ENCODE measurements at places on chromosomes 12 and 14. TPM values are rescaled to one million over a fixed set of nuclear protein-coding genes. Genes with fewer than 3 reads are reported as not detected.
A peak's percentile ranks its signal among the peaks of the same experiment; 100 is the strongest.

DNA sequence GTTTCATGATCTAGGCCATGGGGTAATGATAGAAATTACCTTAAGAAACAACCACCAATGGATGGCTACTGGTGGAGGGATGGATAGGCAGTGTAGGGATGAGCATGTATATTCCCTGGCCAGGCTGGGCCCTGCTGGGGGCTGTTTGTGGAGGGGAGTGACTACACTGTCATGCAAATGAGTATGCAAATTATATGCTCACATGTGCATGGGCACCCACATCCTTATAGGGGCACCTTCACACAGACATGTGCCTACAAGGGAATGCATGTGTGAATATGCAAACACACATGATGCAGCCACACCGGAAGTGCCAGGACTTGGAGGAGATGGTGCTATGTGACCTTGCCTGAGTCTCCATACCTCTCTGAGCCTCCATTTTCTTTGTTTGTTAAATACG is 39.7 kb upstream of the FAM222A start:
- no peak for DNase-seq

- peak; percentile 47 for DNase-seq
These were observed 132.3 kb downstream of the PAPOLA start for GRCh38 chr14:96634481-96634880.

DNA sequence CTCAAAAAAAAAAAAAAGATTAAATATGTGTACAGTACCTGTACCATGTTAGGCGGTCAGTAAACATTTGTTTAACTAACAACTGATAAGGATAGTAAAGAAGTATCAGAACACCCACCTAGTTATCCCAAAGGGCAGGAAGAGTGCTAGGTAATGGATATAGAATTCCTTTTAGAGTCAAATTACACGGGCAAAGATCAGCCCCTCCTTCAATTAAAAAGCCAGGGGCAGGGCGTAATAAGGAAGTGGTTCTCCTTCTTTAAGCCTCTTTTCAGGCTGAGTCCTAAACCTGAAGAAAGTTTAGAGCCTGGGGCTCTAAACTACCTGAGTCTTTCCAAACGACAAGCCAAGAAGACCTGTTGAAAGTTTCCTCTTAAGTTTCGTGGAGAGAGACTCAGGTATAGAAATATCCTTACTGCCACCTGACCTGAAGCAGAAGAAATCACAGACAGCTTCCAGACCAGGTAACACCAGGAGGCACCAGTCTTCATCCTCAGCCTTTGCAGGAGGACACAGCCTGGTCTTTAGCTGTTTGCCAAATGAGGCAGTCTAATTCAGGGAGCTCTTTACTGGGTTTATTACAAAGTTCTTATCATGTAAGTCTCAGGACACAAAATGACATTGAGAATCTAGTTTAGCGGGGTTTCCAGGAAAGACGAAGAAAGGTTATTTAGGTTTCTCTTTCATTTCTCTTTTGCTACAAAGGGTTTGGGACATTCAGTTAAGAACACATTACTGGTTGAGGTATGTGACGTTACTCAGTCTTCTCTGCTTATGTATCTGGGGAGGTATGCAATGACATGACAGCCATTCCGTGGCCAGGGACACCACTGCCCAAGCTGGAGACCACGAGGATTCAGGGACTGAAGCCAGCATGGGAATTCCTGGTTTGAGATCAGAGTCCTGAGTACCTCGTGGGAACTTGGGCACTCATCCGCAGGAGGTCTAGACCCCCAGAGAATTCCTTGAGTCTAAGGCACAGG is at the start of gene BCL2L14:
TSS of gene BCL2L14 (plus strand) at position 266 of the 983 bp plus-strand sequence. CDS start 8,367 bp downstream, outside the sequence.
- DNase-seq, result no peak

DNA sequence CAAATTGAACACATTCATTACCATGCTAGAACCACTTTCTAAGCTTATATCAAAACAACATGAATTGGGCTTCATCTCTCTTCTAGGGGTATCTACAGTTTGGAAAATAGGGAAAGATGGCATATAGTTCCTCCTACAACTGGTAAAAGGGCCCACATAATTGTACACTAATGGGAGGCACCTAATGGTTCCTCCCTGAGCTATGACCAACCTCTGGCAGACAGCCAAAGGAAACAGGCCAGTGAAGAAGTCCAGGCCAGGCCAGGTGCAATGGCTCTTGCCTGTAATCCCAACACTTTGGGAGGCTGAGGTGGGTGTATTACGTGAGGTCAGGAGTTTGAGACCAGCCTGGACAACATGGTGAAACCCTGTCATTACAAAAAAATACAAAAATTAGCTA is 23.2 kb upstream of the APOF start:
- DNase-seq, result no peak

DNA sequence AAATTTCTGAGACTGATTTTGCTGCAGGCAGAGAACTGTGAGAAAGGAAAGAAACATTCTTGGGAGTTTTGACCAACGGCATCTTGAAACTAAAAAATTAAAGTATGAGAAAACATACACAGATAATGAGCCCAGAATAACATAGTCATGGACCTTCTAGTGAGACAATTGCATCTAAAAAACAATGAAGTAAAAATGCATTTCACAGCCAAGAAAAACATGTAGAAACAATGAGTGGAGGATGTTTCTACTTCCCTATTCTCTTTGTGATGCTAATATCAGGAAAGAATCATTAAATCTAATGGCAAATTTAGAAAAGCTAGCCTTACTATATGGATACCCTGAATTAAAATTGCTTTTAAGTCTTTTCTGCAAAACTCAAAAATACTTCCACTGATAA is 12.2 kb upstream of the PLEKHG7 start:
- no peak for DNase-seq

DNA sequence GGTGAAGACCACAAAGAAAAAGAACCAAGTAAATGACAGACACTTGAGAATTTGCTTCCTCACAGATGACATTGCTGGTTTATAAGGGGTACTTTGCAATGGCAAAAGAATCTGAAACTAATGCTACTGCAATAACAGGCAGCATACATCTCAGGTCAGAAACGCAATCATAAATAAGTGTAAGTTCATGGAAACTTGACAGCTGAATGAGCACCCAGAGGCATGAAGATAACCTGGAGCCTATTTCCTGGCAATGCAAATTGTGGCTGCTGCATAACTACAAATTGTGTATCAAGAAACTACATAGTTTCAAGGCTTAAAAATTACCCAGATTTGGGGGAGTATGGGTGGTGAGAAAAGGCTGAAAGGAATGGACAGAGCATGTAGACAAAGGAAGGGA is 8.5 kb upstream of the MYO1A start:
- no peak for DNase-seq

DNA sequence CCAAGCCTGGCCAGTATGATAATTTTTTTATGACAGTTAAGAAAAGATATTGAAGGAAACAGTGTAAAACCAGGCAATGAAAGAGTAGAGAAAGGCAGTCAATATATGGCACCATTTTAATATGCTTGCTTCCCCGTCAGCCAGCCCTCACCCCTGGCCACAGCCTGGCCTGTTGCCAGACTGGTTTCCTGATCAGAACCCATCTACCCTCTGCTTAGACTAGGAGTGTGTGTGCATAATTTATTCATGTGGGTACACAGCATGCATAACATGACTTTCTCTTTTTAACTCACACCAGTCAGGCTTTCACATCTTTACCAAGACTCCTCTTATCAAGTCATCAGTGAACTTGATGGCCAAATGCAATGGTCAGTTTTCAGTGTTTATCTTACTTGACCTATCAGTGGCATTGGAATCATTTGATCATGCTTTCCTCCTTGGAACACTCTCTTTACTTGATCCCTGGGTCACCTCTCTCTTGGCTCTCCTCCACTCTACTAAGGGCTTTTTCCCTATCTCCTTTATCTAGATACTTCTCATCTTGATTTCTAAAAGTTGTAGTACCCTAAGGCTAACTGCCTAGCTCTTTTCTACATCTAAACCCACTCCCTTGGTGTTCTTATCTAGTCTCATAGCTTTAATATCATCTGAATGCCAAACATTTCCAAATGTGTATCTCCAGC is 10.0 kb upstream of the GPR19 start:
- no peak for DNase-seq

- DNase-seq, result no peak
These were observed 68.7 kb upstream of the PELI2 start for GRCh38 chr14:56049536-56049935.

DNA sequence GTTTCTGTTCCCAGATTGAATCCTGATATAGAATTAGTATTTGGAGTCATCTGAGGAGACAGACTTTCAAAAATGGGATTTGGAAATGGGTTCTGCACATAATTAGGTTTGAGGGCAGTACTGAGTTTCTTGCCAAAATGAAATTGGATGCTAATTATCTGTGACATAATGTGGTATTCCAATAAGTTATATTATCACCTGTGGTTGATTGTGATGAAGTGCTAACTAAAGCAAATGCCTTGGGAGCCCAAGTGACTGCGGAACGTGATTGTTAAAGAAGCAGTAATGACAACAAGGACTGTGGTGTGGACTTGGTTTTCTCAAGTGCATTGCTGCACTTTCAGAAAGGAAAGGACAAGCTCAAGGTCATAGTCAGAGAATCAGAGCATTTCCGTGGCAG is 337.0 kb downstream of the IPO8 start:
- no peak for DNase-seq

DNA sequence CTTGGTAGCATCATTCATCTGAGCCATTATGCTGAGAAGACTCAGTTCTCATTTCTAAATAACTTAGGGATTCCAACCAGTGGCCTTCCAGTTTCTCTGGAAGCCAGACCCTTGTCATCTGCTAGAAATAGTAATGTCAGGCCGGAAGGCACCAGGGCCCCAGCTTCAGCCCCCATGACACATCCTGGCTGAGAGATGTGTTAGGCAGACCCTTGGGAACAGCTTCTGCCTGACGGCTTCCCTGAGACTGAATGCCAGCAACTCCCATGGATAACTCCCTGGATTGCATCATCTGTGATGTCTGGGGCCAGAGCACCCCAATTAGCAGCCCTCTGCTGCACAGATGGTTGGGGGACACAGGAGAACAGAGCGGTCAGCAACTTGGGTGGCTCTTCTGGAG is 583.5 kb upstream of the TBX3 start:
- no peak for DNase-seq

GPRC5A gene
- 10.1 TPM for total RNA-seq

TMPRSS12 gene
- total RNA-seq, result not detected

AHNAK2 gene
- total RNA-seq, result 5.7 TPM

FGD6 gene
- 15.8 TPM for total RNA-seq

NT5DC3 gene
- 2.4 TPM for total RNA-seq

PCED1B gene
- total RNA-seq, result 1.4 TPM

PAH gene
- not detected for total RNA-seq

BEST3 gene
- not detected for total RNA-seq

CLEC4C gene
- not detected for total RNA-seq
